ENCODE measurements at places on chromosomes 6 and 20.

DNA sequence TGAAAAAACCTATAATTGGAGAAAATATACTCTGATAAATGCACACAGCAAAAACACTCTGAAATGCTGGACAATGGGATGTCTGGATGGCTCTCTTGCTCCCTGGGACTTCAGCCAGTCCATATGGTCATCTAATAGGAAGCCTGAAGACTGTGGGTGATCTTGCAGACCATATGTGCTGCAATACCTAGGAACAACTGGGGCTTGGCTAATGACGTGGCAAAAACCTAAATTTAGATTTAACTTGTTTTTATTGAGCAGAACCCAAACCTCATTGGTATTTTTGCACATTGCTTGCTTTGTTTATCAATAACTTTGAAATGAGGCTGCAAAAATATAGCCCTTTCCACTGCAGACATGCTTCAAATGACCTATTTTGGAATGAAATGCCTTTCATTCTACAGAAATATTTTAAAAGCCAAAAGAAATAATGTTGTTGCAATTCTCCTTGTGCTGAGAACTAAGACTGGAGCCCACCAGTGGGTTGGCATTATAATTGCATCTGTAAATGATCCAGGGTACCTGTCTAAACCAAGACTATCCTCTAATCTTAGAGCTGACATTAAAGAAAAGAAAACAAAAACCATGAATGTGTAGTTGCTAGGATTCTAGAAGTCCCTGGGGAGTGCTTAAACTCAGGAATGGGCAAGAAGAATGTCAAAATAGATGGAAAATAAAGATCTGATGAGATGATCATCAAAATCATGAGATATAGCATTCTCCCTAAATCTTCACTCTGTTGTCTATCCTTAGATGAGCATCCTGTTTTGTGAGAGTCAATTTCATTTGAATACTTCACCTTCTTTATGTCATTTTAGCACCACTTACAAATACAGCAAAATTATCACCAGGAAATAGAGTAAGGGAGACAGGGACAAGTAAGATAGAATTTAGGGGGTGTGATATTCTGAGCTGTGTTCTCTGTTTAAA, 152.1 kb upstream of the RIMS1 start:
- DNase-seq, result no peak

GRCh38 chr20:48962976-48963771, 41.7 kb downstream of the ARFGEF2 start:
- no peak for DNase-seq

- DNase-seq, result peak; percentile 8
These were observed 592.8 kb upstream of the JAG1 start for GRCh38 chr20:11266571-11266970.

DNA sequence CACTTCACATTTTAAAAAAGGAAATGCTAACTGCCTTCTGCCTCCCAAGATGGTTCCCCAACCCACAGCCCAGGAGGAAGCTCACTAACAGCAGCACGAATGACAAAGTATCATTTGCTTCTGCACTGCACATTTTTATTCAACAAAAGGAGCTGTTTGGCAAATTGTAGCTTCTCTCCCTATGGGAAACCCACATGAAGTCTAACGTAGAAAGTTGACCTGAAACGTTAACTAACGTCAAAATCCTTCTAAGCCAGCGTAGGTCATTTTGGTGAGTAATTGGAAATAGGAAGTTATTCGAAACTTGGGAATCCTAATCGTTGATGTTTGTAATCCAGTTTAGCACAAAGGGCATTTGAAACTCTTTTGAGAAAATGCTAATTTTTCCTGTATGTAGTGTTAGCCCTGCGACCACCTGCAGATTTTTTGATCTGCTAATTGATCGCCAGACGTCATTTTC, 2.9 kb downstream of the SALL4 start:
- DNase-seq, result no peak

GRCh38 chr20:44041001-44041400, 126.3 kb downstream of the TOX2 start:
- DNase-seq, result no peak

DNA sequence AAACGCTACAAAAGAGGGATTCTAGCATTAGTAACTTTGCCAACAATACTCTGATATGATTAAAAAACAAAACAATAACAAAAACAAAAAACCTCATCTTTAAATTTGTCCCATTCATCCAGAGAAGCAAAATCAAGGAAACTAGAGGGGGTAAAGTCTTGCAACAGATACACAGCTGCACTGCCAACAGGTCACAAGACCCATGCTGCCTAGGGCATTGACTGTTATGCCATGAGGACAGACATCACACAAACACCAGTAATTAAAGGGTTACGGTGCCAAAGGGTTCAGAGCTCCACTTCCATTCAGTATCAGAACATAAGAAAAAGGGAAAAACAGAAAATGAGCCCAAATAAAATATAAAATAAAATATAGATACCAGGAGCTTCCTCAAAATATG, 1.6 kb downstream of the TBC1D20 start:
- no peak for DNase-seq

DNA sequence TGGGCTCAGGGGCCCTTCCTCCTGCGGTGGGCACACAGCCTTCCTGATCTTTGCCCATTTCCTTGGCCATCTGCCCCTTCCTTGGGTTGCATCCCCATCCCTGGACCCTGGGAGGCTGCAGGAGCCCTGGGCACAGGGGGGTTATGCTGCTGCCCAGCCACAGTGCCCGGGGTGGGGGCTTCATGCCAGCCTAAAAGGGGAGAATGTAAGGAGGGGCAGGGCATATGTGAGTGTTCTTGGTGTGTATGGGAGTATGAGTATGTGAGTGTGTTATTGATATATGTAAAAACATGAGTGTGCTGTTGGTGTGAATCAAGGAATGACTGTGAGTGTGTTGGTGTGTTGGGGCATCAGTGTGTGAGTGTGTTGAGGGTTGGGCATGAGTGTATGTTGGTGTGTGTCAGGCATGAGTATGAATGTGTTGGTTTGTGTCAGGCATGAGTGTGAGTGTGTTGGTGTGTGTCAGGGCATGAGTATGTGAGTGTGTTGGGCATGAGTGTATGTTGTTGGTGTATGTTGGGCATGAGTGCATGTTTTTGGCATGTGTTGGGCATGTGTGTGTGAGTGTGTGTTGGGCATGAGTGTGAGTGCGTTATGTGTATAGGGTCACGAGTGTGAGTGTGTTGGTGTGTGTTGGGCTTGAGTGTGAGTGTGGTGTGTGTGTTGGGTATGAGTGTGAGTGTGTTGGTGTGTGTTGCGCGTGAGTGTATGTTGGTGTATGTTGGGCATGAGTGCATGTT, 14.7 kb upstream of the CST8 start:
- DNase-seq, result no peak

DNA sequence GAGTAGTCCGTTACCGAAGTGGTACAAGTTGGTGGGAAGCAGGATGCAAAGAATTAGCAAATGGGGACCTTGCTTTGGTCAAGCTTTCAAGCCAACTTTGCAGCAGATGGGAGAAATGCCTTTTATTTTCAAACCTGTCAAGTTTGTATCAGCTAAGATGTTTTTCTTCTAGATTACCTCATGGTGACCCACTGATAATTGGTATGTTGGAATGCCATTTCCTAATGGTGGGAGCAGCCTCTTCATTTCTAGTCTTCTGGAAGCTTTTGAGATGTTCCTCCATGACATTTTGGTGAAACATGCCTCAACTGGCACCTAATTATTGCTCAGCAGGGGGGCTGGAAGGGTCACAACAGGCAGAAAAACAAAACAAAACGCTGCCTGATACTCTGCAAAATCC, 43.7 kb downstream of the ADNP start:
- no peak for DNase-seq

DNA sequence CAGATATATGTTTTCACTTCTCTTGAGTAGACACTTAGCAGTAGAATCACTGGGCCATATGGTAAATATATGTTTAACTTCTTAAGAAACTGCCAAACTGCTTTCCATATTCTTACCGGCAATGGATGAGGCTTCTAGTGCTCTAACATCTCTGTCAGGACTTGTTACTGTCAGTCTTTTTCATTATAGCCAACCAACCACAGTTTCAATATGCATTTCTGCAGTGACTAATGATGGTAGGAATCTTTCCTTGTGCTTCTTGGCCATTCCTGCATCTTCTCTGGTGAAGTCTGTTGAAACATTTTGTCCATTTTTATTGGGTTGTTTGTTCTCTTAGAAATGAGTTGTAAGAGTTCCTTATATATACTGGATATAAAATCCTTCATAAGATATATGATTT, 66.0 kb upstream of the SYNDIG1 start:
- DNase-seq, result no peak

DNA sequence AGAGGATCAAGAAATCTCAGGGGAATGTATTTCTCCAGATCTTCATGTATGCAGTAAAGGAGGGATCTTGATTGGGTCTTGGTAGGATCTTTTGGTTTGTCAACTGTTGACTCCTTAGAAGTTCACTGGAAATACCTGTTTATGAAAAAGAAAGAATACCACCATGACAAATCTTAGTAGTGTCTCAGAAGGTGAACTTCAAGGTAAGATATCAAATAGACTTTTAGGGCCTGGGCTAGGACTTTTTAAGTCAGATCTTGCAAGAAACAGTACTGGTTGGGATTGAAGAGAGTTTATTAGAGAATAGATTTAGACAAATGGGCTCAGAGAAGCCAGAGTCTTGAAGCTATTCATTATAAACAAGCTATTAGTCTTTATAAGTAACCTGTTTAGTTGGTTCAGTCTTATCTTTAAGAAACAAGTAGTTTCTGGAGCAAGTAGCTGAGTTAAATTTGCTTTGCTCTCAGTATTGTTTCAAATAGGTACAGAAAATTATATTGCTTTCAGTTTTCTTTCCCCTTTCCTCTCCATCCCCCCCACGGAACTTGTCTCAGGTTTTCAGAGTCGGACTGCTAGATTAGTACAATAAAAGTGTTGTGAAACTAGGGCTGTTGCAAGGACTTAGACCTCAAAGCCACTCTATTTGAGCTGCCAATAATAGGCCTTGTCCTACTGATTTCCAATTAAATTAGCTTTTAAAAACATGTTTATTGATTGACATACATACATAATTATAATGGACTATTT, 529.1 kb upstream of the CITED2 start:
- DNase-seq, result no peak

DNA sequence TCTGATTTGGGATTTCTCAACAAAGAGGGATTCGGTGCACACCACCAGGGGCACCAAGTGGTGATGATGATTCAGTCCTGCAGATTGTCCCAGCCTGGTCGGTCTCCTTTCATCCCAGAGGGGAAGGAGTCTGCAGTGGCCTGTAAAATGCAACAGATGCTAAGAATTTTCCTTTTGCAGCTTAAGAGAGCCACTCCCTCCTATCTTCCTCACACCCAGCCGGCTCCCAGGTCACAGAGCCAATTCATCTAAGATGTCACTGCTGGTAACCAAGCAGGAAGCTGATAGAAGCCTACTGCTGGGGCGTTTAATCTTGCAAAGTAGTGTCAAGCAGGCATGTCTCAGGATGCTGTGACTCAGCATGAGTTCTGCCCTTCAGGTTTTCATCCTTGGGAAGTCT, 203.8 kb upstream of the LRFN2 start:
- no peak for DNase-seq

- no peak for DNase-seq
These were observed 666.6 kb upstream of the CITED2 start for GRCh38 chr6:140041056-140041455.

DNA sequence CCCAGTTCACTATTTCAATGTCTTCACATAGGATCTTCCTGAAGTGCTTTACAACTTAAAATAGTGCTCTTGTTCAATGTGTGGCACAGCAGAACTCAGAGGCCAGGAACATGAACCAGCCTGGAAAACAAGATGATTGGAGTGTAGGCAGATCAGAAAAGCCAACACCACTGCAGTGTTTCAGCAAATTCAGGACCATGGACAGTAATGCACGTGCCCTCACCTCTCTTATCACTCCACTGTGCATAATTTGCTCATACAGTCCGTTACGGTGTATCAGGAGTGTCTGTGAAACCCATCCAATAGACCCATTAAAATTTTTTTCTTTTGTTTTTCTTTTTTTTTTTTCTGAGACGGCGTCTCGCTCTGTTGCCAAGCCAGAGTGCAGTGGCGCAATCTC, 27.6 kb upstream of the HACE1 start:
- DNase-seq, result no peak

DNA sequence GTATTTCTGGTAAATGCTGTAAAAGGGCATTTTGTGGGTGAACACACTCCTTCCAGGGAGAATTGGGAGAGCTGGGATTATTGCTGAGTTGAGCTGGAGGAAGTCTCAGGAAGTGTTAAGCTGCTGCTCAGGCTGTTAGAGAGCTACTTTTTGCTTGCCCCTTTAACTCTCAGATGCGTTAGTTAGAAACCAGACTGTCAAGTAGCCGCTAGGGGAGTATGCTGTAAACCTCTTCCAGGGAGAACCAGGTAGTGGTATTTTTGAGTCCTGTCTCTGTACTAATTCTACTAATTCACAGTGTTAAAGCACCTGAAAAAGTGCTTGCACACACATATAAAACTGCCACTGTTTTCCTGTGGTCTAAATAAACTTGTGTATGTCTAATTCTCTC, 6.6 kb upstream of the GFRAL start:
- DNase-seq, result no peak

DNA sequence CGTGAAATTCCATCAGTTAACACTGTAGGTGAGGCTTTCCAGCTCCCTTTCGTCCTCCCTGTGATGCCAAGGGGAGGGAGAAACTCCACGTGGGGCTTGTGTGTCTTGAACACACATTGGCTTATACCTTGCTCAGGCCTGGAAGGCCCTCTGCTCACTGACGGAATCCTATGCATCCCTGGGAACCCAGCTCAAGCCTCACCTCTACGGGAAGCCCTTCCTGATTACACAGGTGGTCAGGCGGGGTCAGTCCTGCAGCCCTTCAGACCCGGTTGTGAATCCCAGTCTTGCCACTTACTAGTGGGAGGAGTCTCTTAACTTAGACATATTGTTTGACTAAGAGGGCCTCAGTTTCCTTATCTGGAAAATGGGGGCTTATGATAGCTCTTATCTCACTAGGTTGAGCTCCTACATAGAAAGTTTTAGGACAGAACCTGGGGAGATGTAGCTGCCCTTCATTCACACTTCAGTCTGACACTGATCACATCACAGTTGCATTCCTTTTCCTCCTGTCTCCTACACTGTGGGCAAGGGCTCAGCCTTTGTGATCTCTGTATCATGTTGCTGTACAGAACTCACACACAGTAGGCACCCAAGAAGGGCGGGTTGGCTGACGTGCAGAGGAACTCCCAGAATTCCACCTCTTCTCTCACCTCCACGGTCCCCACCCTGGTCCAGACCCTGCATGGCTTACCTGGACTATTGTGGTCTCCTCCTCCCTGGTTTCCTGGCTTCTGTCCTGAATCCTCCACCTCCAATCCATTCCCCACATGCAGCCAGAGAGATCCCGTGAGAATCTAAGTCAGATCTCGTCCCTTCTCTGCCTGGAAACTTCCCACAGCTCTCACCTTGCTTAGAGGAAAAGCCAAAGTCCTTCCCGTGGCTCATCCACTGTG, 129.6 kb downstream of the CEBPB start:
- DNase-seq, result no peak

Measured in NCI-H2081 treated with DMSO at 0.1 percent for 48 hours (cell line).